Neural progenitor cell (in vitro differentiated cells): ENCODE measurements at places on chromosomes 16 and 17. TPM values are rescaled to one million over a fixed set of nuclear protein-coding genes. Genes with fewer than 3 reads are reported as not detected.

PIGQ gene
- 16.1 and 60.7 TPM in 2 replicates for total RNA-seq

LRRC36 gene
- total RNA-seq = 0.34 TPM in 1 of 2 replicates, not detected in the other

FBXW10 gene
- total RNA-seq = 0.15 and 0.24 TPM in 2 replicates

FSCN2 gene
- 0.28 TPM in 1 of 2 replicates, not detected in the other for total RNA-seq

TBC1D3K gene
- total RNA-seq = not detected in 2 replicates

CRAMP1 gene
- total RNA-seq = 11.7 and 19.5 TPM in 2 replicates
